LoVo (cell line): ENCODE measurements at places on chromosomes 12 and 14.

DNA sequence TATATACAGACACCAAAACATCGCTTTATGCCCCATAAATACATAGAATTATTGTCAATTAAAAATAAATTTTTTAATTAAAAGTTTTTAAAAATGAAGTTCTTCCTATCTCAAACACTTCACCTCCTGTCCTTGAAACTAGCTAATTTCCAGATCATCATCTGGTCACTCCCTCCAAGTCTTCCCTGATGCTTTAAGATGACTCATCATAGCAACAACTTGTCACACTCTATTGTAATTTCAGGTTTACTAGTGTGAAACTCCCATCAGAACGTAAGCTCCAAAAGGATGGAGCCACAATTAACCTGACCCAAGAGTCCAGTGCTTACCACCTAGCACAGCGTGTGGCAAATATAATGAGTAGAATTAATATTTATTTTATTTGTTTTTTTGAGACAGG, 16.3 kb downstream of the GXYLT1 start:
- no peak for DNase-seq

- no peak for DNase-seq
These were observed 49.5 kb downstream of the SLC2A13 start for GRCh38 chr12:40056373-40056772.

- DNase-seq = no peak
These were observed 501.5 kb upstream of the TBX3 start for GRCh38 chr12:115185506-115185905.

DNA sequence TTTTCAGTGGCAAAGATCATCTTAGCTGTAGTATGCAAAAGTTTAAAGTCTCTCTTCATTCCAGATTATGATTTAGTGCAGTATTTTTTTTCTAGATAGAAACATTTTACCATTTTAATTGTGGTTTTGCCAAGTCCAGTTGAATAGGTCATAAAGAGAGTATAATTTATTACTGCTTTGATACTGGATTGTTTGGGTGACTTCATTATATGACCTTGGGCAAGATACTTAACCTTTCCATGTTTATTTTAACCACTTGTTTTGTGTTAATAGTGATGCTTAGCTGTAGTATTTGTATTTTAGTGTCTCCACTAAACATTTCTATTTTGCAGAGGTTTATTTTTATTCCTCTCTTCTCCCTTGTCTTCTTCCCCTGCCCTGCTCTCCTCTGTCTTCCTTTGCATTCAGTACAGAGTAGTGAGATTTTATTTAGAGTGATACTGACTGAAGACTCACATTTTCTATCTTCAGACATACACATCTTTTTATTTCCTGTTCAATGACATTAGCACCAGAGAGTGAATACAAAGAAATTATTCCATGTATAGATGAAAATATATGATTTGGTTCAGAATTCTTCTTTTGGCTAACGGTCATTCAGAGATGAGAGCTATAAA, 215.2 kb downstream of the ERC1 start:
- DNase-seq = no peak

DNA sequence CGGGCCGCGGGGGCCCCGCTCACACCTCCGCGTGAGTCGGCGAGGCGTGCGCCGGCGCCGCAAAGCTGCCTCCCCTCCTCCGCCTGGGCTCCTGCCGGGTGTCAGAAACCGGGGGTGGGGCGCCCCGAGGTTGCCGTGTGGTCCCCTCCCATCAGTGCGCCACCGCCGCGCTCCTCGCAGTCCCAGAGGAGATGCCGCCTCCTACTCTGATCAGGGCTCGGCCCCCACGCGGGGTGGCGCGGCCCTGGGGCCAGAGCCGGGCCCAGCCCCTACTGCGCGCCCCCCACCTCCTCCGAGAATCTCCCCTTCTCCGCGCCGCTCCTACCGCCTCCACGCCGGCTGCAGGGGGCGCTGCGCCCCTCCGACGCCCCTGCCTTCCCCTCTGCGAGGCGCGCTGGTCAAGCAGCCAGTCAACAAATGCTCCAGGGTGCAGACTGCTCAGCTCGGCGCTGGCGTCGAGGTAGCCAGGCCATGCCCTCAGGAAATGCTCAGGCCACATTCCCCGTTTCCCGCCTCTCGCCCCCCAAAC, 467 bp upstream of the JAG2 start:
- peak; percentile 24 for DNase-seq
